ENCODE measurements at places on chromosomes 5 and 9. TPM values are rescaled to one million over a fixed set of nuclear protein-coding genes. Genes with fewer than 3 reads are reported as not detected.
A peak's percentile ranks its signal among the peaks of the same experiment; 100 is the strongest.

The DOK3 gene
- total RNA-seq, result 3.7 TPM

The SEMA5A gene
- total RNA-seq, result 33.6 TPM

The PALM2AKAP2 gene
- total RNA-seq, result 5.3 TPM

The SGCD gene
- 1.2 TPM for total RNA-seq

The FIBCD1 gene
- total RNA-seq, result 10.7 TPM

The RASGEF1C gene
- 0.17 TPM for total RNA-seq

The FOXD4L3 gene
- 0.17 TPM for total RNA-seq

The STPG3 gene
- not detected for total RNA-seq

The PIP5KL1 gene
- 1.9 TPM for total RNA-seq

The PAIP2 gene
- 44.5 TPM for total RNA-seq

The TNFSF15 gene
- total RNA-seq, result 0.80 TPM

The FASTKD3 gene
- 11.7 TPM for total RNA-seq

The PPP3R2 gene
- not detected for total RNA-seq

The NOL6 gene
- 18.8 TPM for total RNA-seq

The PLGRKT gene
- total RNA-seq, result 67.1 TPM

The ADAMTS19 gene
- 0.75 TPM for total RNA-seq

The NCS1 gene
- total RNA-seq, result 4.1 TPM

The CXCL14 gene
- total RNA-seq, result 24.2 TPM

DNA sequence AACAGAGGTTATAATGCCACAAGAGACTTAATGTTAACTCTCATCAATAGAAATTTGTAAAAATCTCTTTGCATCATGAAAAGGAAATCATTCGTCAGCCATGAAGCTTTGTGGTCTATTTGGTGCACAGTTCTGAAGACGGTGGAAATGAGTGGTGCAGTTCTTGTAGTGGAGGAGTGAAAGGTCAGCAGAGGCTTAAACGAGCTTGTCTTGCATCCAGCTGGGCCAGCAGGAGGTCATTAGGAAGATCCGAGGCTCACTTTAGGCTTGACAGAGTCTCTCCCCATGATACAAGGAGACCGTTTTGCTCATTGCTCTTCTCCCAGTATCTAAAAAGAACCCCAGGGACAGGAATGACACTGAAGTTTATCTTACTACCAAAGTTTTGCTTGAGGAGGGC lies 440.8 kb downstream of the BNC2 start:
- no peak for DNase-seq

- DNase-seq, result peak; percentile 83
Measured at GRCh38 chr9:130445268-130445983, 665 bp downstream of the ASS1 start.

GRCh38 chr9:32942755-32943460 lies 58.5 kb downstream of the APTX start:
- no peak for DNase-seq

DNA sequence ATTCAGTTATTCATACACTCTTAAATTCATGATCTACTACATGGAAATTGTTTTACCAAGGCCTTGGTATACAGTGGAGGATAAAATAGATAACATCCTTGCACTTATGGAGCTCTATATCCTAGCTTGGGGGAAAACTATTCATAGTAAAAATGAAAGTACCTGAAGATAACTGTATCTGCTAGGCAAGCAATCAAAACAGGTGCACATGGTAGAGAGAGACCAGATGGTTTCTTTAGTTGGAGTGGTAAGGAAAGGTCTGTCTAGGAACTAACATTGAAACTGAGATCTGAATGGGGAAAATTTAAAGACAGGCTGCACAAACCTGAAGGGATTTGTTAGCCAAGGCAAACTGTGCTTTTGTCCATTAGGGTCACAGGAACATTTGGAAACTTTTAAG lies 11.1 kb upstream of the SLCO4C1 start:
- no peak for DNase-seq

- no peak for DNase-seq
Measured at GRCh38 chr9:84772511-84772910, 103.0 kb downstream of the NTRK2 start.

DNA sequence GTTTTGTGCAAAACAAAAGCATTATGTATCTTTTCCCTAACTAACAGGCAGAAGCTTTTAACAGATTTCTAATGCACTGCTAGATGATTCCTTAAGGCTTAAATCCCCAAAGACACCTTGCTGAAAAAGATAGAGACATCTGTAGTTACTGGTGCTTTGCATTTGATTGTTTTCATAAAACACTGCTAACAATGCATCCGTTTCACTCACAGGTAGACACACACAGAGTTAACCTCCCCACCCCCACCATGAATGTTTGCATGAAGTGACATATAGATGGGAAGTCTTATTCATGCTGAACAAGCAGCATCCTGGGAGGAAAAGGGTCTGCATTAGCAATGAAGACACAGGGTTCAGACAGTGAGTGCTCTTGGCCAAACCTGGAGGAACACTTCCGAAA lies 100.9 kb downstream of the ASTN2 start:
- DNase-seq, result no peak

- DNase-seq, result no peak
Measured at GRCh38 chr9:18297056-18297841, 176.7 kb upstream of the ADAMTSL1 start.

- DNase-seq, result no peak
Measured at GRCh38 chr5:91139572-91140200, 243.4 kb downstream of the ARRDC3 start.

- no peak for DNase-seq
Measured at GRCh38 chr5:32586276-32586599, 881 bp downstream of the SUB1 start.

GRCh38 chr5:32223972-32224609 lies 50.0 kb upstream of the GOLPH3 start:
- no peak for DNase-seq

GRCh38 chr5:176632745-176633144 lies 2.3 kb downstream of the EIF4E1B start:
- DNase-seq, result no peak

DNA sequence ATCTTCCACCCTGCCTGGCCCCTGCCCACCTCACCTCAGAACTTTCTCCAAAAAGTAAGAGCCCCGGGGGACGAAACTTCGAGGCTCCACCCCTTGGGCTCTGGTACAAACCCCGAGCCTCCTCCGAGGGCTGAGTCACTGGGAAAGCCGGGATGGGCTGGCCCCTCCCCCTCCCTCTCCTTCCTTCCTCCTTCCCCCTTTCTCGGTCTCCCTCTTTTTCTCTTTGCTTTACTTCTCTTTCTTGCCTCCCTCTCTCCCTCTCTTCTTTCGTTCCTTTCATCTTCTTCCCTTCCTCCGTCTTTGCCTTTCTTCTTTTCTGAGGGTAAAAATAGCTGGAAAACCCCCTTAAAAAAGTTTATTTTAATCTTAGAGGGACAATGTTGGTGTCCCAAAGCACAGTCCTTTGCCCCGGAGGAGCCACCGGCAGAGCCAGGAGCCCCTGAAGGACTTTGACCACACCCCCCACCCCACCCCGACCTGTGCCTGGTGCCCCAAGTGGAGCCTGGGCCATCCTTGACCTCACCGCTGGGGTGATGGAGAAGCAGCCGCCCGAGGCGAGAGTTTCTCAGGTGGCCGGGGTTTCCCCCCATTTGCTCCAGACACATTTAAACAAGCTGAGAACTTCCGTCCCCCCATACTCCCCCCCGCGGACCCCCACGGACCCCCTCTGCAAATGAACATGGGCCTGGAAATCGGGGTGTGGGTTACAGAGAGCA lies 5.7 kb upstream of the NOTCH1 start:
- peak; percentile 79 for DNase-seq

- DNase-seq, result peak; percentile 56
Measured at GRCh38 chr5:36696059-36696673, 89.8 kb downstream of the SLC1A3 start.

DNA sequence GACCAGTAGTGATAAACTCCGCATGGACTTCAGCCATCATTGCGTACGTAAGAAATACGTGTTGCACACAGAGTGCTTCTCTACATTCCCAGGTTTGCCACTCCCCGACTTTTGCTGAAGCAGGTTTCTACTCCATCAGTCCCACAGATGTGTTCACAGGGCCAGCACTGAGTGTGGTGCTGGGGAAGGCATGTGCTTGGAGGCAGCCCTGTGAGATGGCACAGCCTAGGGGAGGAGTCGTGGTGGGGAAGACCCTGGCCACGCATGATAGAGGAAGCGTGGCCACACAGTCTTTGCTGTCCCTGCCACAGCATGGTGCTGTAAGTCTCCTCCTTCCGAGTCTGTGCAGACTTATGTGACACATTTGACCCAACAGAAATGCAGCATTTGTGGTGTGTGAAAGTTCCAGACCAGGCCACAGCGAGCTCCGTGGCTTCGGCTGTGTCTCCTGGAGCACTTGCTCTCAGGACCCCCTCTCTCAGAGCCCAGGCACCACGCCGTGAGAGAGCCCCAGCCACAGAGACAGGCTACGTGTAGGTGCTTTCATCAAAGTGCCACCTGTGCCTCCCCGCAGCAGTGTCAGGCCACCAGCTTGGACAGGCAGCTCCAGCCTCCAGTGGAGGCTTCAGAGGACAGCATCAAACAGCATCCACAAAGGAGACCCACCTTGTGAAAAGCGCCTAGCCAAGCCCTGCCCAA lies 197.8 kb downstream of the AUH start:
- DNase-seq, result no peak

DNA sequence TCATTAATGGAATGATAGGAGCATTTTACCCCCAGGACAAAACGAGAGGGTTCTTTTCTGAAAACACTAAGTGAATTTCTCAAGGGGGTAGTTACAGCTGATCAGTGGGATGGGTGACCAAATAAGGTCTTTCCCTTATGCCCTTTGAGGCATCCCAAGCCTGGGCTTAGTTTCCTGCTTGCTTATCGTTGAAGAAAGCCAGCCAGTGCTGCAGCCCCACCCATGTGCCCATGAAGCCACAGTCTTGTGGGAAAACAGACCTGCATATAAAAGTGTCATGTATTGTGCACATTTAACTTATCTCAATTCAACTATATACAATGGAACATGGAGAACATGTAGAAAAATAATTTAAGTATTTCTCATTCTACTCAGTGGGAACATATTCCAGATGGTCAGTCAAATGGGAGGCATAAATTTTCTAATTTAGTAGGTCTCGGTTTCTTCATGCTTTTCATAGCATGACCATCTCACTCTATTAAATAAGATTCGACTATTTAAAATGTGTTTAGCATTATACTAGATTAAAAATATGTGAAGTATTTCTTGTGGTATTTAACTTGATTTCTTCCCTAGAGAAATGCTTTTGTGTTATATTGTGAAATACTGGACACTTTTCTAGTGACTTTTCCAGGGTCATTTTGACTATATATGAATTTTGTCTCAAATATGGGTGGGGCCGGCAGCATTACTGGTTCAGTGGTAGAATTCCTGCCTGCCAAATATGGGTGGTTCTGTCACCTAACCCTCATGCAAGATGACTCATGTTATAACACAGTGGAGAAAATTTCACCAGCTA lies 189.7 kb upstream of the SGCD start:
- DNase-seq, result no peak

DNA sequence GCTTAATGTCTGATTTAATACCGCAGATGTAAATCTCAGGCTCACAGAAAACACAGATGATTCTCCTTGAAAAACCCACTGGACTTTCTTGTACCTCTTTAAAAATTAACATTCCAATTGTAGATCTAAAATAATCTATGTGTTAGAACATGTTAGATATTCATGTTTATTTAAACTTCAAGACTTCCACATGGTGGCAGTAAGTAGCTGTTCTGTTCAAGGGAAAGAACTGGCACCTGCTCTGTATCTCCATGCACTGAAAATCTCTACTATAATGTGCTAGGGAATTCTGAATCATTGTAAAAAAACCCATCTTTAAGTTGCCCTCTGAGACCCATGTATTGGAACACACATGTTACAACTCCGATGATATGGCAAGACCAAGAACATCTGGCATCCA lies 366.9 kb downstream of the DMRTA1 start:
- no peak for DNase-seq
